ENCODE measurements at places on chromosomes 12 and 14.

DNA sequence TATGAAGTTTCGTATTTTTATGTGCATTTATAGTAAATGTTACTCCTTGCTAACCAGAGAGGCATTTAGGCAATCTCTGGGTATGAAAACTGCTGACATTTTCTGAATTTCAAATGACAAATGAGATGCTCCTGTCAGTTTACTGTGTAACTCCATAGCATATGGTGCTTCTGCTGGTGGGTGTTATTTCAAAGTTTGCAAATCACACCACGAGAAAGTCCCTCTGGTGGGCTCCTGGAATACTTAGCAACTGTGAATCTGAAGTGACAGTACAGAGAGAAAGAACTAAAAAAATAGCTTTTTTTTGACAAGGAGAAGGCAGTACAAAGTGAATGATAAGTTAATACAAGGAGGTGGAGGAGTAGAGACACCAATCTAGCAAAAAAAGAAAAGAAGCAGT lies 161.5 kb downstream of the DERA start:
- DNase-seq: no peak

DNA sequence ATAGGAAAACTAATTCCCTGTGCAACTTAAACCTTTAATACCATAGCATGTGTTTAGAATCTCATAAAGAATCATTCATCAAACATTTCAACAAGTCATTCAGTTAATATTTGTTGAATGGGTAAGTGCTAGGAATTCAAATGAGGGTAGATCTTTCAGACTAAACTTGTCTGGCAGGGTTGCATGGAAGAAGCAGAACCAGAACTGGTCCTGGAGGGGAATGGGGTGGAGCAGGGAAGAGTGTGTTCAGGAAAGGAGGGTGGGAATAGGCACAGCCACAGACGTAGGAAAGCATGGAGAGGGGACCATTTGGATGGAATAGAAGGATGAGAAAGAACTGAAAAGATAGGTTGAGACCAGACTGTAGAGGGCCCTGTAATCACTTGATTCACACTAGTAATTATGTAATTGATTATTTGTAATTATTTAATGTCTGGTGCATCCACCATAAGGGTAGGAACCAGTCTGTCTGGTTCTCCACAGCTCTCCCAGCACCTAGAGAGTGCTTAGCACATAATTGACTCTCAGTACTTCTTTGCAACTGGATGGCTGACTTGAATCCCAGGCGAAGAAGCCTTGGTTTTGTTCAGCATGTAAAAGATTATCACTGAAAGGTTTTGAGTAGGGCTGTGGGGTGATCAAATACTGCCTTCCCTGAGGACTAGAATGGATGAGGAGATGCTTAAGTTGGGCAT lies 3.0 kb upstream of the MAP3K9 start:
- no peak for DNase-seq

GRCh38 chr14:75711796-75712211 lies 50.8 kb downstream of the TTLL5 start:
- no peak for DNase-seq

GRCh38 chr12:113757221-113758002 lies 208.7 kb downstream of the RBM19 start:
- no peak for DNase-seq

- DNase-seq: no peak
Measured at GRCh38 chr12:27164330-27165040, 79.6 kb upstream of the STK38L start.

GRCh38 chr14:67269298-67270060 lies 28.2 kb downstream of the PALS1 start:
- no peak for DNase-seq

- no peak for DNase-seq
Measured at GRCh38 chr12:65637774-65638173, 186.5 kb upstream of the HMGA2 start.

- no peak for DNase-seq
Measured at GRCh38 chr14:24335461-24336171, 745 bp upstream of the ADCY4 start.

- DNase-seq: no peak
Measured at GRCh38 chr14:21248739-21249411, 20.4 kb downstream of the HNRNPC start.

DNA sequence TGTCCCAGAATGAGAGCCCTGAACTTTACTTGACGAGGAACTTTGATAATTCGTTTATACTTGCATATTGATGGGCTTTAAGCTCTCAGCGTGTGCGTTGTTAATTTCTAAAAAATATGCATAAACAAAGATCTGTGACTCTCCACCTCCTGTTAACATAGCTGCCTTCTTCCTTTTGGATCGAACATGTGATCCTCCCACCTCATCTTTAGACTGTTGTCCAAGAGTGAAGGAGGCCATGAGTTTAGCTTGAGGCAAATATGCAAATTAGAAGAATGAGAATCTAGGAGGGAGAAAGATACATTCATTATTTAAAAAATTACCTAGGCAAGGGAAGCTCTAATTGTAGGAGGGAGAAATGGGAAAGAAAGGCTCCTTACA lies 617 bp downstream of the TTC8 start:
- no peak for DNase-seq

GRCh38 chr12:15708396-15709076 lies 80.7 kb downstream of the EPS8 start:
- DNase-seq: no peak

DNA sequence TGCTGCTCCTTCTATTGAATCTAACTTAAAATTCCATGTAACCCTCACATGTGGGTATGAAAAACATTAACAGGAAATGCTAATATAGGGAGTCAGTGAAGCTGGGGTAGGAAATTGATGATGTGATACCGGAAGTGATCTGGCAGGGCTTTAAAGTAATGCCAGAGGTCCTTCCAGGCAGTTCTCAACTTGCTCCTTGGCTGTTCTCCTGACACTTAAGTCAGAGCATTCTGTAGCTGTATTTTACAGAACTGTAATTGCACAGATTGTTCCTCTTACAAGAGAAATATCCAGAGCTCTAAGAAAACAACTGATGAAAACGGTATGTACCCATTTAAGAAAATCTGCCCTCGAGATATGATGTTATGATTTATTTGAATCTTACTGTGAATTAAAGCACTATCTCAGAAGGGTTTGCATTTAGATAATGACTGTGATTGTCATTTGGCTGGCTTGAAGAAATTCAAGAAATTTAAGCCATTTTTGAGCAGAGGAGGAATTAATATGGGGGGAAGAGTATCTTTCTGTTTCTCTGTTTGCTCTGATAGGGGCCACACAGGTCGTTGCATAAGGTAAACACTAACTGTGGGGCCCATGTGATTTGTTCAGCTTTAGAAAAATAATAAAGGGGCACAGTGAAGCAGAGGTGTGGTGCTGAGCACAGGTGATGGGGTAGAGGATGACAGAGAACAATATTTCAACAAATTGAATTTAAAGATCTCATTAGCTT lies 88.4 kb downstream of the BBS10 start:
- no peak for DNase-seq

- DNase-seq: no peak
Measured at GRCh38 chr12:53097207-53097563, 282 bp upstream of the IGFBP6 start.

DNA sequence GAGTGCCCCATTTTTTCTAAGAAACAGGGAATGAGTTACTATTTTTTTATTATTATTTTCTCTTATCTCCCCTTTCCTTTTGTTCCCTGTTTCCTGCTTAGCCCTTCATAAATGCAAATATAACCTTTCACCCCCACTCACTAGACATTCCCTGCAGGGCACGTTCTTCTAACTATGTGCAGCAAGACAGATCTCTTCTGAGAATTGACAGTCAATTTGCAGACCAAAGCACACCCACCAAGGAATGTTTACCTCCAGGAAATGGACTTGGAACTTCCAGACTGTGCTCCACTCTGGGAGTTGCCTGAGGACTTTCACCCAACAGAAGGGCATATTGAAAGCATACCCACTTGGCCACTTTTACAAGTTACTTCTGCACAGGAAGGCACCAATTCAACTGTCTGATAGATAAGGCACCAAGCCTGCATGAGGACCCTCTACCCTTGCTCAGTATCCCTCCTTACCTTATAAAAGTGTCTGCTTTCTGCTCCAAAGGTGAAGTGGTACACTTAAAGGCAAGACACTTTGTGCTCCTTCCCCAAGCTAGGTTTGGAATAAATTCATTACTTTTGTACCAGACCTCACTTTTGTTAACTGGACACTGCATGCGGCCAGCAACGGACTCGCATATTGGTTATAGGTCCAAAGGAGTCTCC lies 6.5 kb downstream of the TAS2R19 start:
- DNase-seq: no peak

DNA sequence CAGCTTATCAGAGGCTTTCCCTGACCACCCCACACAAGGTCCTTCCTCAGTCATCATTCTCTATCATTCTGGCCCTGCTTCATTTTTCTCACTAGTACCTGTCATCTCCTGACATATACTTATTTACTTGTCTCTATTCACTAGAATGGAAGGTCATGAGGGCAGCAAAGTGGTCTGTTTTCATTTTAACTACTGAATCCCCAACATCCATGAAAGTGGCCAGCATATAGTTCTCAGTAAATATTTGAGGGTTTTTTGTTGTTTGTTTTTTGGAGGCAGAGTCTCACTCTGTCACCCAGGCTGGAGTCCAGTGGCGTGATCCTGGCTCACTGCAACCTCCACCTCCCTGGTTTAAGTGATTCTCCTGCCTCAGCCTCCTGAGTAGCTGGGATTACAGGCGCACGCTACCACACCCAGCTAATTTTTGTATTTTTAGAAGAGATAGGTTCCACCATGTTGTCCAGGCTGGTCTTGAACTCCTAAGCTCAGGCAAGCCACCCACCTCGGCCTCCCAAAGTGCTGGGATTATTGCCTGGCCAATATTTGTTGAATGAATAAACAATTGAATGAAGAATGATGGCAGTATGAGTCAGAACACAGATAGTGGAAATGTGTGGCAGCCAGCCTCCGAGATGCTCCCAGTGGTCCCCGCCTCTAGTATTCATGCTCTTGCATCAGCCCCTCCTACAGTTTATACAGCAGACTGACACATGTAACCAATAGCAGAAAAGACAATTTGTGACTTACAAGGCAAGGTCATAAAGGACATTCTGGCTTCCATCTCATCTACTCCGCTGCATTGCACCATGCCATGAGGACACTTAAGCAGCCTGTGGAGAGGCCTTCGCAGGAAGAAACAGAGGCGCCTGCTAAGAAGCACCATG lies 7.0 kb upstream of the ANO6 start:
- DNase-seq: no peak

DNA sequence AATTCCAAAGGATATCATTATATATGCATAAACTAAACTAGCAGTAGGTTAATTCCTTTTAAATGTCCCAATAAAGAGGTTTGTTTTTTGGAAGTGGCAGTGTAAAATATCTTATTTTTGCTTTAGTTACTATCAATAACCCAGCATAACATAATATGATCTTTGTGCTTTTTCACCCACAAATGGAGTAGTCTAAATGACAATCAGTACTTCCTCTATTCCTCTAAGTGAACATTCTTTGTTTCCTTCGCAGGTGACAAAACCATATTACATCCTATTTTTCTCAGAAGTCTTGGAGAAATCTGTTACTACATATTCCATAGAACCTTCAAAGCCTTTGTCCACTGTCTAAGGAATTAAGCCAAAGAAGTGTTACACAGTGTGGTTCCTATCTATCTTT lies 62.5 kb downstream of the MED13L start:
- no peak for DNase-seq

GRCh38 chr14:102775855-102776760 lies 1.1 kb upstream of the TRAF3 start:
- no peak for DNase-seq

GRCh38 chr14:67413806-67414769 lies 2.1 kb upstream of the PLEK2 start:
- DNase-seq: no peak

GRCh38 chr14:69956970-69957369 lies 77.8 kb downstream of the SMOC1 start:
- no peak for DNase-seq
